ENCODE measurements at places on chromosomes 12 and 14.

GRCh38 chr12:132167611-132168310, 23.5 kb downstream of the NOC4L start:
- DNase-seq = no peak

DNA sequence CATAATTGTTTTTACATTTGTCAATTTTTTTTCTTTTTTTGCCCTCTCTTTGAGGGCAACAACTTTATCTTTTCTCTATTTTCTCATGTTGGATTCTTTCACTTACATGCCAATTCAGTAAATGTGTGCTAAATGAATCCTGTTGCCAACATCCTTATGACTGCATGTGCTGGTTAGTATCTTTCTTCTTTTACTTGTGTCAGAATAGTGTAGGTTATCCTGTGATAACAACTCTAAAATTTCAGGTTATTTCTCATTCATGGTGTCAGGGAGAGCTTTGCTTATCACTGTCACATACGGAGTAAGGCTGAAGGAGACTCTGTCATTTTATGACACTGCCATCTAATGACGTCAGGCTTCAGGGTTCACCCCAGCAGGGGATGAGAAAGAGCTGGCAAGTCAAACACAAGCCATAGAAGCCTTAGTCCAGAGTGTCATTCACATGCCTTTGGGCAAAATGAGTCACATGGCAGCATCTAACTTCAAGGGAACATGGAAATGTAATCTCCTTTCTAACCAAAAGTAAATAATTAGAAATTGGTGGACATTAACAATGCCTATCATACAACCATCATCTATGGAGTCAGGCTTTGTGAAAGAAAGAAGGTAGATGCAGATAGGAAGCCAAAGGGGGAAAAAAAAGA, 242.5 kb upstream of the ATP2B1 start:
- DNase-seq = no peak

GRCh38 chr12:82144505-82144904, 213.7 kb downstream of the CCDC59 start:
- no peak for DNase-seq

DNA sequence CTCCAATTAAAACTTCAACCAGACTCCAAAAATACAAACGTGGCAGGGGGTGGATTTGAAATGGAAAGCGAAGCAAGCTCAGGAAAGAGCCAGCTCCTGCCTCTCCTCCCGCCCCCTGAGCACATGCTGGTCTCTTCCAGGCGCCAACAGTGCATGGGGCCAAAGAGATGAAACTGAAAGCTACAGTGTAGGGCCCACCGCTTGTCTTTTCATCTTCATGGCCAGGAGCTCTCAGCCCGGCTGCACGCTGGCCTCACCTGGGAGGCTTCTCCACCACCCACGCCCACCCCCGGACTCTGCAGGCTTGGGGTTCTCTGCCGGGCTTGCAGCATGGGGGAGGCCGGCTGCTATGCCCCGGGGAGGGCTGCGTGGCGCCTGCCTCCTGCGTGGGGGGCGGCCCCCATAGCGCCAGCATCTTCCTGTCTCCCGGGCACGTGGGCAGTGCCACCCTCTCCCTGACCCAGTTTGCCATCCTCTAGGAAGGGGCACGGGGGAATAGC, 2.0 kb downstream of the RIMBP2 start:
- DNase-seq = no peak

DNA sequence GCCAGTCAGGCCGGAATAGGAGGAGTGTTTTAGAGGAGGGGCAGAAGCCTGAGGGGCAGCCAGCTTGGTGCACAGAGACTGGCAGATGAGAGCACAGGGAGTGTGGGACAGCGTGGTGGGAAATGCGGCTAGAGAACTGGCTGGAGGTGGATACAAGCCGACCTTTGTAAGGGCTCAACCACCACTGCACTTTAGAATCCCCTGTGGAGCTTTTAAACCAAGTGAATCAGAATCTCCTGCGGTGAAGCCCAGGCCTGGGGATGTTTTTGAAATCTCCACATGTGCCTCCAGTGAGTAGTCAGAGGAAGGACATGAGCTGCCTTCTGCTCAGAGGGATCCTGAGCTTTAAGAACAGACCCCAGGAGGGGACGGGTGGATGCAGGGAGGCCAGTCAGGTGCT, 10.9 kb upstream of the PCED1B start:
- no peak for DNase-seq

DNA sequence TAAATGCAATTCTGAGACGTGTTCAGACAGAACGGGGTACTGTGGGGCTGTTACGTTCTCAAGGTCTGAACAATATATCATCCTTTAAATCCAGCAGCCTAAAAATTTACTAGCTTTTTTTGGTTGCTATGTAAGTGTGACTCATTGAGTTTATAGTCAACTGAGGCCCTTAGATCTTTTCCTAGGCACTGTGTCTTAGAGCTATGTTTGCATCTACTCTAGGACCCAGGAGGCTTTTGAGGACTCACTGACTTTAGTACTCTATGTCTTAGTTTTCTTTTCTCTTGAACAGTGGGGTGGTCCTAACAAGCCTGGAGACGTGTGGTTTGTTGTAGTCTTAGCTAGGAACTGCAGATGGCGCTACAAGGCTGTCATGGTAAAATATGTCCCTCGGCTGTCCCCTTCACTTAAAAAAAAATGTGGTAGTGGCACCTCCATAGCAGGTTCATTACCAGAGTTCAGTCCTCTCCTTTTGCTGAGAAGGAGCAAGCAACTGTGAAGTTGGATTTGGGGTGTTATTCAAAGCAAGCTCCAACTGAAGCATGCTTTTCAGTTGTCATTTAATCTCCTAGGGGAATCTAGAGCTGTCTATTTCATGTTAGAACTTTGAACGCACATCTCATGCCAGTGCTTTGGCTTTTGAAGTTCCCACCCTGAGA, 8.7 kb upstream of the SPATS2 start:
- DNase-seq = no peak

DNA sequence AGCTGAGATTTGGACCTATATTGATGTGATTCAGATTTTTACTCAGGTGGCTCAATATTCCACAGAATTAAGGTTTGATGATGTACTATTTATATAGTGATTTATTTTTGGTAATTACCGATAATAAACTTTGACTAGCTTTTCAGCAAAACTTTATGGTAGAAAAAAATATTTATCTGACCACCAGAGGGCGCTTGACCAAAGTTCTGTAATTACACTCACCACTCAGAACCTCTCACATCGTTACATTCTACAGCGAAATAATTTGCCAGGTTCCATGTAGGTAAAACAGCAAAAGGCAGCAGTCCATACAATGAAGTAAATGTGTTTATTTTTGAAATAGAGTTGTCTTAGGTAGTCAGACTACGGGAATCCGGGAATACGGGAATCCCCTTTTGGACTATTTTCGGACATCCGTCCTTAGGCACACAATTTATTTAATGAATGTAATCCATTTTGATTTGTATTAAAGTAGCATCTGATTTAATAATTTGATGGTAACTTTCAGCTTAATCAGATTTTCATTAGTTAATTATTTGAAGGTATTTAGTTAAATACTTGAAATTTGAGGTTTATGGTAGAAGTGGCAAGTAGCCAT, 143.0 kb upstream of the DDHD1 start:
- DNase-seq = no peak

DNA sequence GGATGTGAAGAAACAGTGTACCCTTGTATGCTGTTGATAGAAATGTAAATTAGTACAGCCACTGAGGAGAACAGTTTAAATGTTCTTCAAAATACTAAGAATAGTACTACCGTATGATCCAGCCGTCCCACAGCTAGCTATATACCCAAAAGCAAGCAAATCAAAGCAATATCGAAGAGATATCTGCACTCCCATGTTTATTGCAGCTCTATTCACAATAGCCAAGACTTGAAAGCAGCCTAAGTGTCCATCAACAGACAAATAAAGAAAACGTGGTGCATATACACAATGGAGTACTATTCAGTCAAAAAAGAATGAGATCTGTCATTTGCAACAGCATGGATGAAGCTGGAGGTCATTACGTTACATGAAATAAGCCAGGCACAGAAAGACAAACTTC, 88.5 kb upstream of the SLC38A4 start:
- no peak for DNase-seq

- DNase-seq = no peak
Measured at GRCh38 chr12:55051197-55051947, 31.6 kb downstream of the NEUROD4 start.
